ENCODE measurements at places on chromosomes 2 and 18.

GRCh38 chr2:190501702-190502407 lies 32.7 kb downstream of the NEMP2 start:
- DNase-seq = no peak

- no peak for DNase-seq
These were observed 228.1 kb downstream of the RBM43 start for GRCh38 chr2:151033271-151034248.

GRCh38 chr2:5076599-5076998 lies 615.6 kb upstream of the SOX11 start:
- no peak for DNase-seq

GRCh38 chr18:57846258-57846657 lies 43.1 kb upstream of the ATP8B1 start:
- no peak for DNase-seq

- DNase-seq = peak; percentile 42
These were observed 9.2 kb downstream of the PTMA start for GRCh38 chr2:231717281-231718171.

DNA sequence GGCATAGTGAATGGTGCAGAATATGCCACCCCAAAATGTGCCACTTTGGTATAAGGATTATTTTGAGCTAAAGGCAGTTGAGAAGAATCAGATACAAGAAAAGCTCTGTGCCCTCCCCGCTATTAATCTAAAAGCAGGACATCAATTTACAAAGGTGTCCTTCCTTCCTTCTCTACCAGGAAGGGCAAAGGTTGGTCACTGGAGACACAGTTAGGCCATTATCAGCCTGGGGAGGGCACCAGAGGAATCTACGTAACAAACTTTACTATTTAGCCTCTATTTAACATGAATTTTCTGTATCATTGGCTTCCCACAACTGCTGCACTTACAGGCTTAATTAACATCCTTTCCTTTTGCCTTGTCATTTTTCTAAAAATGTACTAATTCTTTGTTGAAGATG lies 52.6 kb downstream of the MEP1B start:
- no peak for DNase-seq

- DNase-seq = no peak
These were observed 284.1 kb upstream of the CYP26B1 start for GRCh38 chr2:72431737-72432136.

DNA sequence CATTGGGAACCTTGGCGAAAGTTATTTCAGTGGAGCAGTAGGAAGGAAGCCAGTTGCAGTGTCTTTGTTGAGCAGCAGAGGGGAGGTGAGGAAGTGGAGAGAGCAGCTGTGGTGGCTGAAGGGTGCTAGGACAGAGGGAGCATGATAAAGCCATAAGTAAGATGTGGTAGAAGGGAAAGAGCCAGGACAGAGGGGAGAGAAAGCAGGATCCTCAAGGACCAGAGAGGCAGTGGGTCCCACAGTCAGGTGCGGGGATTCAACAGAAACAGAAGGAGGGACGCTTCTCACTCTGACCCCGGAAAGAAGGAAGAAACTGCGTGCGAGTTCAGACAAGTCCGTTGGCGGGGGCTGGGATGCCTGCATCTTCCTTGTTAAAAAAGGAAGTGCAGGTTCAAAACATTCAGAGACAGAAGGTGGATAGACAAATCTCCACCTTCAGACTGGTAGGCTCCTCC lies at the start of gene CXCR2:
Gene CXCR2, plus strand, starts transcription at position 403 of the 455 bp plus-strand sequence. CDS start 8,774 bp downstream, outside the sequence.
- no peak for DNase-seq

Measured in CD4-positive, alpha-beta T cell treated with Interleukin-21 for 1 hour (primary cell).